Suppressor macrophage (primary cell): ENCODE measurements at places on chromosomes 5 and 9.

DNA sequence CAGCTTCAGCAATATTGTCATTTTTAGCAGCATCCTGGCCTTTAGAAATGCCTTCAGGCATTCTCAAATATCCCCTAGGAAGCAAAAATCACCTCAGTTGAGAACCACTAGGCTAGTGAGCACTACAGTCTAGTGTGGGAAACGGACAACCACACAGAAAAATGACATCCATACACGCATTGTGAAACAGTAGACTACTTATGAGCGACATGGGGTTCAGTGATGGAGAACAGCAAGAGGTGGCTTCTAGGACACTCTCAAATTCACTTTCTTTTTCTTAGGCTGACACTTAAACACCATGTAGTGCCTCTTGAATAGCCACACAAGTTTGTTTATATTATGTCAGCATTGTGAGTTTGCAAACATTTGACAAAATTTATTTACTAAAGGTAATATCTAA is 203.0 kb downstream of the KDM4C start:
- DNase-seq, result no peak

DNA sequence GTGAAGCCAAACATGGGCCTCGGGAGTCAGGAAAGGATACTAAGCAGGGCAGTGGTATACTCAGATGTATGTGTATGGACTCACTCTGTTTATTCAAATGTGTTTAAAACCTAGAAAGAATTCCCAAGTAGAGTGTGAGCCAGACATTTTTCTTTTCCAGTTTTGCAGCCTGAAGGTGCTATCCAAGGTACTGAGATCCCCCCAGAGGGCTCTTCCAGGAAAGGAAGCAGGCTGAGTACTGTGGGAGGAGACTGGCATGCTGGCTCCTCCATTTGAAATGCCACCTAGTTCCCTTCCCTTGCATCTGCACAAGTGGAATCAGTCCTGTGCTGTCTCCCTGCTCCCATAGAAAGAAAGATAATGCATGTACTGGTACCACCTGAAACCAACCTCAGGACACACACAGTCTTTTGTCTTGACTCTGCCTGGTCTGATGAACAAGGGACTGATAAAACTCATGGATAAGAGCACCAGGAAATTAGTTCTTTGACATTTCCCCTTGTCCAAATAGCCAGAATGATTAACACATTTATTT is 85.9 kb downstream of the HRH2 start:
- DNase-seq, result no peak

GRCh38 chr9:104906441-104907277 is 21.3 kb downstream of the ABCA1 start:
- no peak for DNase-seq

DNA sequence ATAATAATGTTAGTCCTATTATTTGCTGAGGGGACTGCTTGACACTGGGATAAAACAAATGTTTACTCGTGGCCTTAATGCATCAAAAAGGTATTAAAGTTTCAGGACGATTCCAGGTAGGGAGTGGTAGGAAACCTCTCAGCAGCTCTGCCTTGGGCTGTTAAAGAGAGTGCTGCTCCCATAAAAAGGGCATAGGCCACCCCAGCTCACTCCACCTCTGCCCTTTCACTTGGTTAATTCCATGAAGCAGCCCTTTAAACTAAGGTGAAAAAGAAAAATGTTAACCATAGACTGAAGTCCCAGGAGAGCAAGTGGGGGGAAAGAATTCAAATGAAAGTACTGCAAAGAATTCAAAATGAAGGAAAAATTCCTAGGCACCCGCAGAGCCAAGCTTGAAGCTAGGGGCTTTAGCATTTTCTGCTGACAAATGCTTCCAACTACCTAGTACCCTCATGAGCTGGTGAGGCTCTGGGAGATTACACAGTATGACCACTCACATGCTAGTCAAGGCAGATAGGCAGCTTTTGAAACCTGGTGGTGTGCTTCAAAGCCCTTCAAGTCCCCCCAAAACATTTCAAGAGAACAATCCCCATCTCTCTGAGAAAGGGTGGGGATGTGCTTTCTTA is 8.5 kb downstream of the KLF9 start:
- DNase-seq, result no peak

GRCh38 chr9:73170185-73170957 is 18.7 kb downstream of the ANXA1 start:
- no peak for DNase-seq

DNA sequence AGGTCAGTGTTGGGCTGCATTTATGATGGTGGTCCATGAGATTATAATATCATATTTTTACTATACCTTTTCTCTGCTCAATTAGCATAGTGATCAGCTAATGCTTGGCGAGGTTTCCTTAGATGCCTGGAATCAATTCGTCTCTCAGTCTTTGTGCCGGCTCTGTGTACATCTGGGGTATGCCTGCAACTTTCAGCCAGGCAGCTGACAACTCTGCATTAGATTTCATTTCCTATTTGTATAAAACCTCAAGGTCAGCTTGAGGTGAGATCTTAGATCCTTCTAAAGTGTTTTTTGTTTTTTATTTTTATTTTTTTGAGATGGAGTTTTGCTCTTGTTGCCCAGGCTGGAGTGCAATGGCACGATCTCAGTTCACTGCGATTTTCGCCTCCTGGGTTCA is 86.8 kb downstream of the MELK start:
- DNase-seq, result no peak

DNA sequence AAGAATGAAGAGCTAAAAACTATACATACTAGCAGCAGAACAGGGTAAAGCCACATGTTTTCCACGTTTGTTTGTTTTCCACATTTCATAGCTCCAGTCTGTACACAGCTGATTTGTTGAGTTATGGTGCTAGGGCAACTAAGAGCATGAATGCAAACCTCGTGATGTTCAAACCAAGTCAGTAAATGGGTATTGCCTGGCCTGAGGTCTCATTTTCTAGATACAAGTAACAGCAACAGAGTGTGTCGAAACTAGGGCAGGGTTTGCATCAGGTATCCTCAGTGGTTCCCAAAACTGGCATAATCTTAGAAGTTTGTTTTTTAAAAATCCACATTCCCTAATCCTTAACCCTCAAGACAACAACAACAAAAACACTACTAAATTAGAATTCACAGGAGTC is 89.3 kb downstream of the CEMIP2 start:
- DNase-seq, result no peak

- no peak for DNase-seq
Measured at GRCh38 chr5:134394932-134395331, 16.7 kb downstream of the CDKN2AIPNL start.

GRCh38 chr5:83866181-83866580 is 145.5 kb upstream of the HAPLN1 start:
- no peak for DNase-seq

GRCh38 chr5:142253938-142254337 is 70.9 kb downstream of the SPRY4 start:
- no peak for DNase-seq

DNA sequence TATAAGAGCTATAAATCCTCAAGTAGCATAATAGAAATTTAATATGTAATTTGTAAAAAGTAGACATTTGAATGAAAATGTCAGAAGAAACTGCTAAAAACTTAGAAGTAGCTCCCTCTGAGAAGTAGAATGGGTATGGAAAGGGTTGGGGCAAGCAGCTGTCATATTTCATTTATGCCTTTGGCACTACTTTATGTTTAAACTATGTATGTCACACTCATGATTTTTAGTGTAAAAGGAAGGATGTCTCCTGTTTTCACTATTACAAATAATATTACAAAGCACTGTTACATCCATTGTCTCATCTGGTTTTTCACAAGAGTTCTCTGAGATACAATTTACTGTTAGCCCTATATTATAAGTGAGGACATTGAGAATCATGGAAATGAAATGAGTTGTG is 96.3 kb upstream of the ZNF462 start:
- DNase-seq, result no peak

DNA sequence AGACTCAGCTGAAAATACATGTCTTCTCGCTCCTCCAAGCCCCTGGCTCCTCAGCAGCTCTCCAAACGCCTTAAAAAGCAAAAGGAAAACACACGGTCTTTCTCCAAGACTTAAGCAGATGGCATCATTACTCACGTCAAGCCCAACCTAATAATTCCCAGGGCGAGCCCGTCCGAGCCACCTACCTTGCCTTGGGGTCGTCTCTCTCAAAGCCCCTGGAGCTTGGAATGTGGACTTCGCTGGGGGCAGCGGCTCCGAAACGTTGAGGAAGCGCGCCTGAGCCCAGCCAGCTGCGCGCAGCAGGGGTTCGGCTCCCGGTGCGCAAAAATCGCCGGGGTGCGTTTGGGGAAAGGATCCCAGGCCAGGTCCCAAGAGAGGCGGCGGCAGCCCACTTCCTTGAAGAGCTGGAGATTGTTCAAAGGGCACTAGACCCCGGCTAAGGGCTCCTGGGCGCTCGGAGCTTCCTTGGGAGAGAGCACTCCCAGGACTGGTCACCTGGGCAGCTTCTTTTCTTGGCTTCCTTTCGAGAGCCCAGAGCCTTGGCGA is 395 bp downstream of the DRD1 start:
- DNase-seq, result no peak

DNA sequence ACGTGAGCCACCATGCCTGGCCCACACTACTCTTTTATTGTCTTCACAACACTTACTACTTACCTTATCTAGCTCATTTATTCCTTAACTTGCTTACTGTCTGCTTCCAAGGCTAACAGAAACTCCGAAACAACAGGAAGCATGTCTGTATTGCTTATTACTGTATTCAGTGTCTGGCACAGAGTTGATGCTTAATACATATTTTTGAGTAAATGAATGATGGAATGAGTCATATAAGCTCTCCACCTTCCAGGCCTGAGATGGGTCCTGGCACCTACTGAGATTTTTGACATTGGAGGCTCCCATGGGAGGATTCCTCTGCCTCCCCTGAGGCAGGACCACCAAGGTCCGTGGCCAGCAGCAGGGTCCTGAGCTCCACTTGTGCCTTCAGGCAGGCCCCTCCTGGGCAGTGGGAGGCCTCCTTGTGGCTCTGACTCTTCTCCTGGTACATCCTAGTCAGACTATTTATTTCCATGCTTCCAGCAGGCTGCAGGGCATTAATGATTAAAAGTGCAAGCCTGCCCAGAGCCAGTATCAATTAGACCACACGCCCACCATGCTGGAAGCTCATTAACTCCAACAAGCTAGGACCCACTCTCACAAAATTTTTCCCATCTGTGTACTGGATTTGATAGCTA is 76.5 kb upstream of the CTNNA1 start:
- DNase-seq, result no peak
